H54 (cell line): ENCODE measurements at places on chromosomes 5 and 9.

DNA sequence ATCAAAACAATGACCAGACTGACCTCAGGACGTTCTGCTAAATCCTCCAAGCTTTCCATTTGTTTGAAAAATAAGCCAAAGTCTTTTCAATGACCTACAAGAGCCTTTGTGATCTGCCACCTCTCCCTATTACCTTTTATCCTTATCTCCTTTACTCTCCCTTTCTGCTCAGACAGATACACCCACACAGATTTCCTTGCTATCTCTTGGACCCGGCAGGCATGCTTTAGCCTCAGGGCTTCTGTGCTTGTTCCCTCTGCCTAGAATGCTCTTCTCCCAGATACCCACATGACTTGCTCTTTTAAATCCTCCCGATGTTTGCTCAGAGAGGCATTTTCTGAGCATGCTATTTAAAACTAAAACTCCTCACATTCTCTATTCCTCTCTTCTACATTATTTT is 8.9 kb upstream of the ELOVL7 start:
- no peak for DNase-seq

DNA sequence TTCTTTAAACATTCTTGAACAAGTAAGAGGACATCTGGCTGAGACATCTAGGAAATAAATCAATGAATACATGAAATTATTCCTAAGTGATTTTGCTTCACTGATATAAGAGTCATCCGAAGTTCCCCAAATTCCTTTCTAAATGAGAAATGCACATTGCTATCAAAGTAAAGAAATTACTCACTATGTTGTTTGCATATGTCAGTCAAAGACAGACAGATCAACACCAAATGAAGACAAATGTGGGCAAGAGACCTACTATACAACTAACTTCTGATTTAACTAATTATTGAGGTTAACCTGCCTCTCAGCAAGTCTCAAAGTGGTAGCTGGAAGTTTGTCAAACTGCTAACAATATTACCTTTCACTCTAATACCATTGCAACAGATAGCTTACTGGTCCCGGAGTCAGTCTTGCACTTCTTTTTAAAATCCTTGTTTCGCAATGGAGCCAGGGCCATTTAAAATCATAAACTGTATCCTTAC is 13.2 kb downstream of the TUT7 start:
- DNase-seq: no peak

- DNase-seq: no peak
These were observed 159.9 kb downstream of the OLFM1 start for GRCh38 chr9:135247227-135247930.

DNA sequence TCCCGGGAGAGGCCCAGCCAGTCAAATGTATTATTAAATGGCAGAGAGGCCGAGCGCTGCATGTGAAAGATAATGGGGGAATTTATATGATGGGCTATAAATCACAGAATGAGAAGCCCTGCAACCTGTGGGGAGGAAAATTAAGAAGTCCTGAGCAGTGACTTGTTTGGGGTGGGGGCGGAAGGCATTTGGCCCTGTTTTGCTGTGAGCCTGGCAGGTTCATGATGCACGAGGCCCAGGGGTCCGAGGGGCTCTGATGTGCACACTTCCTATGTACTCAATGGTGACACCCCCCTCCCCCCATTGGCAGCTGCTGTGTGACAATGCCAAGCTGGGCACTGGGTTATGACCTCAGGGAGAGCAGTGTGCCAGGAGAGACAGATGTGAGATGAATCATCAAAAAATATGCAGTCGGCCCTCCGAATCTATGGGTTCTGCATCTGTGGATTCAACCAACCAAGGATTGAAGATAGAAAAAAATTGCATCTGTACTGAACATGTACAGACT is 13.7 kb upstream of the DAB2IP start:
- peak; percentile 96 for DNase-seq
